ENCODE measurements at places on chromosomes 7 and 10.

- no peak for DNase-seq
These were observed 65.7 kb downstream of the RAB11FIP2 start for GRCh38 chr10:117980755-117981702.

- peak; percentile 29 for DNase-seq
These were observed 21.6 kb downstream of the NT5C3A start for GRCh38 chr7:33040803-33041516.

GRCh38 chr10:17214971-17215781, 12.9 kb upstream of the VIM start:
- peak; percentile 98 for DNase-seq

DNA sequence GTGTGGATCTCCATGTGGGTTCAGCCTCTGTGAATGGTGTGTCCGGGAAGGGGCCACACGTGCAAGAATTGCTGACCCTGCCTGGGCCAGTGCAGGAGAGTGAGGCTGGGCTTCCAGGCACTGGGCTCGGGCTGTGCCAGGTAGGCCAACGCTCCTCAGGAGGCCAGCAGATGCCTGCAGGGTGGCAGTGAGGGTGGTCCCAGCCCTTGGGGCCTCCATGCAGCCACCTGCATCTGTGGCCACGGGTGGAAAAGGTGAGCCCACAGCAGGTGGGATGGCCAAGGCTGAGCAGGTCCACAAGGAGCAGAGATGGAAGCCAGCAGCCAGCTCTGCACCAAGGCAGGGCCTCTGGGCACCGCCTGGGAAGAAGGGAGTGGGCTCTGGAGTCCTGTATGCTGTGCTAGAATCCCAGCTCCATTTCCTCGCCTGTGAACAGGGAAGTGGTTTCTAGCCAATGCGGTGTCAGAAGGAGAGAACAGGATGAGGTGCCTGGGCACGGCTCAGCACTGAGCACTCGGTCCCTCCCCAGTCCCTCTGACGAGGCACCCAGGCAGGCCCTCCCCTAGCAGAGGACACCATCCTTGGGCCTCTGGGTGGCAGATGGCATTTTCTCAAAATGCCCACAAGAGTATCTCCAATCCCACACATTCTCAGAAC, 31.1 kb upstream of the RET start:
- no peak for DNase-seq

DNA sequence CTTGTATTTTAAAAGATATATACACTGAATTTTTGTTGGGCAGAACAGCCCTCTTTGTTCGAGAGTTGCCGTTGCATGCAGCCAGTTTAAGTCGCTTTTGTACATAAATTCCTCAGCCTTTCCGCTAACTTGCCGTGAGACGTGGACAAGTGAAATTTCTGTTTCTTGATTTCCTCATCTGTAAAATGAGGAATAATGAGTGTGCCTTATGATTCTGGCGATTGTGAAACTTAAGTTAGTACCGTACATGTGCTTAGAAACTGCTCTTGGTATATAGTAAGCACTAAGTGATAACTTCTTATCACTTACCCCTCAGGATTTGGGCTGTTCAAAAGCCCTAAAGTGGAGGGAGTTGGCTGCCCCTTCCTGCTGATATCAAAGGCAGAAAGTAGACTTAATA, 1.4 kb downstream of the CCNJ start:
- DNase-seq = peak; percentile 67

DNA sequence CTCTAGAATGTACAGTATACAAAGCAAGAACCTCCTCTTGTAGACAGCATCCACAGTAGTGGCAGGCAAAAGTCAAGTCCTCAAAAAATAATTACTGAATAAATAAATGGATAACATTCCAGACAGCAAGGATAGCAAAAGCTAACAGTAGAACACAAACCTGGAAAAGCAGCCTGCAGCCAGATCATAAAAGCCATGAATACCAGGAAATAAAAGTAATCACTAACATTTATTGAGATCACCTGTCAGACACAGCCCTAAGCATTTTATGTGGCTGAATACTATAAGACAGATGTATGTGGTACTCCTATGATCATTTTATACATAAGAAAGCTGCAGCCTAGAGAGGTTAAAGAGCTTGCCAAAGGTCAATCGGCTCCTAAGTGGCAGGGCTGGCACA, 34.0 kb downstream of the CUL2 start:
- DNase-seq = no peak

- DNase-seq = peak; percentile 72
These were observed 15.2 kb downstream of the CACNA2D1 start for GRCh38 chr7:82428186-82428961.

GRCh38 chr10:28806951-28807759, 129.8 kb downstream of the BAMBI start:
- peak; percentile 60 for DNase-seq

- DNase-seq = no peak
These were observed 192.4 kb upstream of the PFKP start for GRCh38 chr10:2874963-2875362.

DNA sequence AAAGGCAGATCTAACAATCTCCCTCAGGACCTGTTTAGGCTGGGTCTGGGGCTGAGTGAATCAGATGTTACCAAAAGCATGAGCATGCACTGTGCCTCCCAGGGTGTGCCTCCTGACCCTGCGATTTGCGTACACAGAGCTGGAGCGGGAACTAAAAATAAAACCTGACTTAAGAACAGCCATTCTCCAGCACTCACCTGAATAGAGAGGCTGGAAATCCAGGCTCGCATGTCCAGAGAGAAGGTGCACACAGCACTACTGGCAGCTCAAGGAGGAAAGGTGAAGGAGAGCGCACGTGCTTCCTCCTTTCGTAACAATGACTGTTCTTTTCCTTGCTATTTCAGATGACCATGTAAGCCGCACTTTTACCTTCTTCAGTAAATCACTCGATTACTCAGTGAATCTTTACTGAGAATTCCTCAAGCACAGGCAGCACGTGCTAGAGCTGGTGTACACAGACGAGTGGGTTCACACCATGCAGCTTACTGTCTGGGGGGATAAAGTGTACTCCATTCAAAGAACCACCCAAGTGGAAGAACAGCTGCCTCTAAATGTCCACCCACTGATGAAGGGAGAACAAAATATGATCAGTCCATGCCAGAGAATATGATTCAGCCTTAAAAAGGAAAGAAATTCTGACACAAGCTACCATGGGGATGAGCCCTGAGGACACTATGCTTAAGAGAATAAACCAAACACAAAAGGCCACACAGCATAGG, 45.6 kb downstream of the SFMBT2 start:
- no peak for DNase-seq

Measured in cardiac fibroblast (primary cell).